ENCODE measurements at places on chromosomes 4 and X.
A peak's percentile ranks its signal among the peaks of the same experiment; 100 is the strongest.

DNA sequence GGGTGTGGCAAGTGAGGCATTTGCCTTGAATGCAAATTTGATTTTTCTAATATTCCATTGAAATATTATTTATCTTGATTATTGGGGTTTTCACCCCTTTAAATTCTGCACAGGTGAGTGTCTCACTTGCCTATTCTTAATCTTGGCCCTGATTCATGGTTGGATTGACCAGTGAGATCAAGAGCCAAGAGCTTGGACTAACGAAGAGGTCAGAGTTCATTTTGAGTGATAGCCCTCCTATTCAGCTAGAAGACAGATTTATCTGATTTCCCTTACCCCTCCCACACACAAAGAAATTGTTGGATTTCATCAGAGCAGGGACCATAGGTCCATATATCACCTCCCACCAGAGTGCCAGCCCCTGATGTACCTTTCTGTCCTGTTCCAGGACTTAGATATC is 11.6 kb upstream of the ACOT9 start:
- no peak for DNase-seq

- DNase-seq = no peak
Observed at GRCh38 chr4:187480146-187481145, 515.1 kb upstream of the ZFP42 start.

DNA sequence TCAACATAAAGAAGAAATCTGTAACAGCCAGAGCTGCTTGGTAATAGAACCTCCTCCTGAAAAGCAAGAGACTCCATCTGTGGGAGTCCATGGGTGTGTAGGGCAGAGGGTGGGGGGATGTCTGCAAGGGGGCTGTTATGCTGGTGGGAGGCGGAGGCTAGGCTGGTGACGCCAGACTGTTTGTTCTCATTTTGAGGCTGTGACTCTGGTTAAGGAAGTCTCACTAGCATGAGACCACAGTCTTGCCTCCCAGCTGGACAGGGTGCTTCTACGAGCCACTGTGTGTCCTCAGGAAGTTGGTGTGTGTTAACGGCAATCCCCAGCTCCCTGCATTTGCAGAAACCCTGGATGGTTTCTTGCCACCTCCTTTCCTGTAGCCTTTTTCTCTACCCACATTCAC is 79.8 kb downstream of the NSUN7 start:
- DNase-seq = no peak

GRCh38 chrX:45660477-45660876 is 459.8 kb upstream of the DIPK2B start:
- DNase-seq = no peak

DNA sequence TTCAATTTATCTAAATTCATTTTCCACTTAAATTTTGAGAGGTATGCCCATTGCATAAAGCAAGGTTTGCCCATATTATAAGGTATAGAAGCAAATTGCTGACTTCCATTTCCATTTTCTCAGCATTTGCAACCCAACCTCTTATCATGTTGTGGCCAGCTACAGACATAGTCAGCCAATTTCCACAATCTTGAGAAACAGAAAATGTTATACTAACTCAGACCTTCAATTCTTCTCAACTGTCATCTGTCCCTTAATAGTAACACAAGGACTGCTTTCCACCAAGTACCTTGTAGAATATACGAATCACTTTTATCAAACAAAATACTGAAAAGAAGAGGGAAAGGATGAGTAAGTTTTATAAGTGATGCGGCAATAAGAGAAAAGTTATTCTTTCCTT is 11.2 kb upstream of the GRIA3 start:
- DNase-seq = no peak

GRCh38 chr4:186032259-186032658 is 36.7 kb upstream of the TLR3 start:
- no peak for DNase-seq

GRCh38 chr4:39032218-39033085 is at the start of gene TMEM156:
Gene TMEM156, minus strand, starts transcription at chr4:39032409. Its CDS starts 96 bp downstream, at chr4:39032313.
- DNase-seq = peak; percentile 81

DNA sequence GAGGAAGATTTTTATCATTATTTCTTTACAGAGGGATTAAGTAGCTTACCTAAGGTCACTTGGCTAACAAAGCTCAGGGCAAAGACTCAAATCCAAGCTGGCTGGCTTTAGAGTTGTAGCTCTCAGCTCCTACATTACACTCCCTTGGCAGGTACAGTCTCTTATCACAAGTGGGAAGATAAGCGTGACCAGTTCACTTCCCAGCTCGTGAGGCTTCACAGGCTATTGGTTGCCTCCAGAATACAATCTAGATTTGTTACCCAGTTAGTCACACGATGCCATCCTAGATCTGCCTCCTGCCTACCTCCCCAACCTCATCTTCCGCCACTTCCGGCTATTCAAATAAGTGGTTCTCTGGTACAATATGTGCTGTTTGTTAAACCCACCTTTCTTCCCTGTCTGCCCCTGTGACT is 3.7 kb downstream of the MMRN1 start:
- no peak for DNase-seq

DNA sequence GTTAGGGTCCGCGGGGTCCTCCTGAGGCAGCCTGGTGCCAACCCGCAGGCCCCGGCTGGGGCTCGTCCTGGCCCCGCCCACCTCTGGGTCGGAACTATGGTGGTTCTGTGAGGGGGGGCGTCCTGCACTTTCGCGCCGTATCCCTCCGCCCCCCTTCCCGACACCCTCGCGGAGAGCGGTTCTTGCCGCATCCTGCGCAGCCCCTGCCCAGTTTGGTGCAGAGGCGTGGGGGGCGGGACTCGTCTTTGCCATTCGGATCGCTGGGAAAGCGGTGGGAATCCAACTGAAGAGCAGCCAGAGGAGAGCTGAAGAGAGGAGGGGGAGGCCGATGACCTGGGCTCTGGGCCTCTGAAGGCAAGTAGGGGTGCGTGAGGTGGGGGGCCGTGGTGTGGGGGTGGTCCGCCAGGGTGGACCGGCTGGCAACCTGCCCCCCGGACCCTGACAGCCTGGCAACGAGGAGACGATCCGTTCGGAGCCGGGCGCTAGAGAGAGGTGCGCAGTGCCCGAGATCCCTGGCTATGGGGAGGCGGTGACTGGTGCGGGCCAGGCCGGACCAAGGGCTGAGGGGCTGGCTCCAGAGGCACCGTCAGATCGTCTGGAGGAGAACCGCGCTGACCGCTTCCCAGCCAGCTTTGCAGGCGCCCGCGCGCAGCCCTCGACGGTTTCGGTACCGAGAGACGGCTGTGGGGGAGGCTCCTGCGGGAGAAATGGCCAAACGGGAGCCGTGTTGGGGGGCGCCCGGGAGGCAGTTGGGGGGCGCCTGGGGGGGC is at the start of gene GPRASP1:
TSS of gene GPRASP1 (plus strand) at position 242 of the 770 bp plus-strand sequence. CDS start 2,431 bp downstream, outside the sequence.
- DNase-seq = no peak

- no peak for DNase-seq
Observed at GRCh38 chrX:9416562-9417348, 48.1 kb upstream of the TBL1X start.

- DNase-seq = no peak
Observed at GRCh38 chr4:37268319-37268718, 23.8 kb downstream of the NWD2 start.

- DNase-seq = no peak
Observed at GRCh38 chrX:67720344-67720743, 176.5 kb downstream of the AR start.

DNA sequence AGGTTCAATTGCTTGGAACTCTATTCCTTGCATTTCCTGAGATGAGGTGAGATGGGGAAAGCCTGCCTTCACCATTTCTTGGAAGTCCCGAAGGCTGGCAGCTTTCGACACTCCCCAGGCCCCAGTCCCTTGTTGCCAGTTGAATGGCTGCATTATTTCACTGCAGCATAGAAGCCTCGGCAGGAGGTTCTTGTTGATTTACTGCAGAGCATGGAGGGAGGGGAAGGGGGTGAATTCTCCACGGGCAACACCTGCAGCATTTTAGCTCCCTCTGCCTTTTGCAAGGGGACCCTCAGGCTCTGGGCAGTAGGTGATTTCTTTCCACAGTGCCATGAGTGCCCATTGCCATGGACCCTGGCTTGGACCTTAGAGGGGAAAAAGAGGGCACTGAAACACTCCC is 10.7 kb upstream of the BCLAF3 start:
- no peak for DNase-seq

DNA sequence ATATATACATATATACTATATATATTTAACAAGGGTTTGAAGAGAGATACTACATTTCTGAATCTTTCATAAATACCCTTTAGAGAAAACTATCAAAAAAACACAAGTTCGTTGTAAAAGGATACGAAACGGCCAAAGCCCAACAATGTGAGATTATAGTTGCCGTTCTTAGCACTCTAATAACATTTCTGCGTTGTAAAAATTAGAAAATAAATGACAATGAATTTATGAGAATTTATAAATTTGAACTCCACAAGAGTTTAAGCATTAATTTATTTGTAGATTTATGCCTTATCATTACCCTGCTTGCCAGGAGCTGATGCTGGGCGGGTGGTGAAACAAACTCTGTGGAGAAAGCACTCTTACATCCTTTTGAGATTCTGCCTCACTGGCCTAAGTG is 1.1 kb downstream of the WDR17 start:
- DNase-seq = no peak

GRCh38 chr4:48175328-48175727 is 41.3 kb upstream of the TXK start:
- DNase-seq = no peak

- no peak for DNase-seq
Observed at GRCh38 chr4:8393593-8394038, 46.9 kb downstream of the ACOX3 start.

DNA sequence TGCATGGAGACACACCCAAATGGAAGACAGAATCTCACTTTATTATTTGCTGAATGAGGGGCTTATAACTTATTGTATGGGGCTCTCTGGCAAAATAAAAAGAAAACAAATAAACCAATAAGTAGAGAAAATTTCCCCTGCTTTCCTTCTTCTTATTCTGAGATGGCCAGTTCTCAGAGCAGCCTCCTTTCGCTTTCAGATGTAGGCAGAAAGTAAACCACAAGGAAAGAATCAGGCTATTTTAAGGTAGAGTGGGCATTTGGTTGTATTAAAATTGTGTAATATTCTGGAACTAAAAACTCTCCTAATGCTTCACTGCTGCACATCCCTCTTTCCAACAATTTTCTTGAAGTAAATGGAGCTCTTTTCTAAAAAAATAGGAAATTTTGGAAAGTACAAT is 241.8 kb downstream of the GALNTL6 start:
- no peak for DNase-seq

GRCh38 chrX:133090236-133090809 is 6.6 kb downstream of the USP26 start:
- no peak for DNase-seq

DNA sequence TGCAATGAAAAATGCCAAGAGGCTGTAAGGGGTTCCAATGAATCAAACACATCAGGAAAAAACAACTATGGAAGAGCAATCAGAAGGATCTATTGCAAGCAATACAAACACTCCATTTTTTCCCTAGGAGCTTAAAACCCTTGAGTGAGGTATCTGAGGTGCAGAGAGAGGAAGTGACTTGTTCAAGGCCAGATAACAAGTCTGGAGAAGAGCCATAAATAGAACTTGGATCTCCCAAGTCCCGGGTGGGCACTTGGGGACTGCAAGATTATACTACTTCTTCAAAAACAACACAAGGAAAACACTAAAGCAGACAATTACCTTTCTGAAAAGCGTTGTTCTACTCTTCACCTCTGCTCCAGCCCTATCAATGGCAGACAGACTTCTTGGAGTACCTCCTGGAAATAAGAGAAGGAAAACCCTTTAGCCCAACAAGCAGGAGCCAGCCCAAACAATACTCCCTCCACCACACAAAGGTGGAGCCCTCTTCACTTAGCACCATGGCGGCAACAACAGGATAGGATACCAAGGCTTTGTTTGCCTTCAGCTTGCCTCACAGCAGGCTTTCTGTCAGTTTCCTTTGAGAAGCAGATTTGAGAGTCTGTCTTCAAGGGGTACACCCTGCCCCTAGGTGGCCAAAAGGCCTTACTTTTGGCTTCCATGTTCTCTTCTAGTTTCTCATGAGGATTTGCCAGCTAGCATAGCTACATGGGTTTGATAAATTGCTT is 26.0 kb downstream of the AIFM1 start:
- DNase-seq = no peak

- no peak for DNase-seq
Observed at GRCh38 chrX:112841820-112842157, 1.2 kb upstream of the AMOT start.

DNA sequence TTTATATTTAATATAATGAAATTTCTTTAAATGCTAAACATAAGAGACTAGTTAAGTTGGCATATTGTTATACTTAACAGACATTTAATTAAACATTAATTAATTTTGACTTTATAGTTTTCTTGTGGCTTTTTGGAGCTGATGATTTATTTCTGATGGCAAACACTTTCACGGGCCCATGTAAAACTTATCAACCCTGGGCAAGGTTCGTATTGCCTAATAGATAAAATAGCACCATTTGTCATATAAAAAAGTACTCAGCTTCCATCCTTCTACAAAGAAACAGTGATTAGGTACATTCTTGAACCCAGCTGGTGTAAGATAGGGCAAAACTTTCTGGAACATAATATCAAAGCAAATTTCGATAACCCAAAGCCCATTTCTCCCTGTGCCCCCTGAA is 63.2 kb downstream of the PAK3 start:
- no peak for DNase-seq

- DNase-seq = no peak
Observed at GRCh38 chr4:63894161-63894560, 515.1 kb downstream of the TECRL start.

DNA sequence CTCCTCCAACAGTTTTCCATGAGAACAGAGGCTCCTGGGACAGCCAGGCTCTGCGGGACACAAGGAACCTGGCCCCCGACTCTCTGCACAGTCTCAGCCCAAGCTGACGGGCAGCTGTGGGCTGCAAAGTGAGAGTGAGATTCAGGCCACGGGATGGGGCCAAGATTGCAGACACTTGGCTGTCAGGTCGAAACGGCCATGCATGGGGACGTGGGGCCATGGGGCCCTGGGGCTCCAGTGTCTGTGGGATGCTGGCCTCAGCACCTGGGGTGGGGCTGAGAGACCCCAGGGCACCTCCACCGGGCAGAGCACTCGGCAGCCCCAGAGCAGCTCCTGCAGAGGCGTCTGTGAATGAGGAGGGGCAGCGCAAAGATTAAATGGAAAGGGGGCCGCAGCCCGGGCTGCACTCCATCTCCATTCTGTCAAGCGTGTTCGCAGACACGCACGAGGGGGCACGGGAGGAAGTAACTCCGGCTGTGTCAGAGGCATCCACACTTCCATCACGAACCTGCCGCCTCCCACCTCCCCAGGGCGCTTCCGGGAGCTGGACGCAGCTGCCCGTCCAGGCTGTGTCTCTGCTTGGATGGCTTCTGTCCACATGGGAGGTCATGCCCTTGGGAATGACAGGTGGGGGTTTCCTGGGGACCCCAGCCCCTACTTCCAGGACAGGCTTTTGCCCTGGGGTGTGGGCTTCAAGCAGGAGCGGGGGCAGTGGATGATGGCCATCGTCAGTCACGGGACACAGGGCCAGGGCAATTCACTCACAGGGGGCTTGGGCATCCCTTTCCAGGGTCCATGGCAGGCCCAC is 82.8 kb upstream of the NKX1-1 start:
- no peak for DNase-seq

DNA sequence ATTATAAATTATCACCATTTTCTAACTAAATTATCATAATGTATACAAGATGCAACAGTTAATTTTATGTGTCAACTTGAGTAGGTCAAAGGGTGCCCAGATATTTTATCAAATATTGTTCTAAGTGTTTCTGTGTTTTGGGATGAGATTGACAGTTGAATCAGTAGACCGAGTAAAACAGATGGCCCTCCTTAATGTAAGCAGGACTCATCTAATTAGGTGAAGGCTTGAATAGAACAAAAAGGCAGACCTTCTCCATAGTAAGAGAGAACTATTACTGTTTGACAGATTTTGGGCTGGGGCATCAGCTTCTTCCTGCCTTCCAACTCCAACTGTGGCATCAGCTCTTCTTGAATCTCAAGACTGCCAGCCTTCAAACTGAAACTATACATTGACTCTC is 185.8 kb downstream of the TRAM1L1 start:
- DNase-seq = no peak

GRCh38 chr4:164926301-164926700 is 49.3 kb downstream of the APELA start:
- DNase-seq = no peak

Measured in SIG-M5 (cell line).